LoVo (cell line): ENCODE measurements at places on chromosomes 6 and 20.

GRCh38 chr20:24450624-24451376, 18.6 kb upstream of the SYNDIG1 start:
- DNase-seq = no peak

DNA sequence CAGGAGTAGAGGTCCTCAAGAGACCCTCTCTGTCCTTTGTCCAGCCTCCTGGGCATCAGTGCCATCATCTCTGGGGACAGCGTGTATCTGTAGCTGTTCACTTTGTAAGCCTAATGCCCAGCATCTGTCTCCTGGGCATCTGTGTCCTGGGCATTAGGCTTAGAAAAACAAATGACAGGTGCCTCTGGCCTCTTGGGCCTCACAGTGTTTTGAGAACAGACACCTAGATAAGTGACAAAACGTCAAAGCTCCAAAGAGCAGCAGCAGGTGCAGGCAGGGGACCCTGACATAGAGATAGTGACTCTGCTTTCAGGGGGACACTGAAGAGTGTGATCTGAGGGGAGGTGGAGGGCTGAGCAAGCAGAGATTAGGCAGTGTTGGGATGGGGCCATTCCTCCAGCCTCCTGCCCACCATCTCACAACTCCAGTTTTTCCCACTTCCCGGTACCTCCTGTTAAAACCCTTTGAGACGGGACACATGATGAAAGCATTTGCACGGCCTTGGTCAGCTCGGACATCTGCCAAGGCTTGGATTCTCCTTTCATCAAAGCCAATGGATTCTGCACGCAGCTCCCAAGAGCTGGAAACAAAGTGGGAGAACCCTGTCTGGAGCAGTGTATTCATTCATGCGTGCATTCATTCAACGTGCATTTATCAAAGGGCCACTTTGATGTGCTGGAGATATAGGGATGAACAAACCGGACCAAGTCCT, 55.5 kb upstream of the CD93 start:
- no peak for DNase-seq

DNA sequence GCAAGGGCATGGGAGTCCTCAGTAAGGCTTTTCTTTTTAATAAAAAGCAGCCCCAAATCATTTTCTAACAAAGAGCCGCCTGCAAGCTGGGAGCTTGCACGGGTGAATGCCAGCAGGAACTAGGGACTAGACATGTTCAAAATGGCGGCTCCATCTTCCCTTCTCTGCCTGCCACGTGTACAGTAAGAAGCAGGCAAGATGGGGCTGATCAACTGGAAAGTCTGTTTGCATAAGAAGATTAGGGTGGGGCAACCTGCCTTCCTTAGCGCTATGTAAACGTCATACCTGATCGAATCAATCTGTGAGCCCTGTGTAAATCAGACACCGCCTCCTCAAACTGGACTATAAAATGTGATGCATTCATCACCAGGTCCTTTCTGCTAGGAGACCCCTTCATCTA, 299.4 kb upstream of the SOX4 start:
- DNase-seq = no peak

- no peak for DNase-seq
Measured at GRCh38 chr6:149423964-149424440, 23.9 kb downstream of the SUMO4 start.

DNA sequence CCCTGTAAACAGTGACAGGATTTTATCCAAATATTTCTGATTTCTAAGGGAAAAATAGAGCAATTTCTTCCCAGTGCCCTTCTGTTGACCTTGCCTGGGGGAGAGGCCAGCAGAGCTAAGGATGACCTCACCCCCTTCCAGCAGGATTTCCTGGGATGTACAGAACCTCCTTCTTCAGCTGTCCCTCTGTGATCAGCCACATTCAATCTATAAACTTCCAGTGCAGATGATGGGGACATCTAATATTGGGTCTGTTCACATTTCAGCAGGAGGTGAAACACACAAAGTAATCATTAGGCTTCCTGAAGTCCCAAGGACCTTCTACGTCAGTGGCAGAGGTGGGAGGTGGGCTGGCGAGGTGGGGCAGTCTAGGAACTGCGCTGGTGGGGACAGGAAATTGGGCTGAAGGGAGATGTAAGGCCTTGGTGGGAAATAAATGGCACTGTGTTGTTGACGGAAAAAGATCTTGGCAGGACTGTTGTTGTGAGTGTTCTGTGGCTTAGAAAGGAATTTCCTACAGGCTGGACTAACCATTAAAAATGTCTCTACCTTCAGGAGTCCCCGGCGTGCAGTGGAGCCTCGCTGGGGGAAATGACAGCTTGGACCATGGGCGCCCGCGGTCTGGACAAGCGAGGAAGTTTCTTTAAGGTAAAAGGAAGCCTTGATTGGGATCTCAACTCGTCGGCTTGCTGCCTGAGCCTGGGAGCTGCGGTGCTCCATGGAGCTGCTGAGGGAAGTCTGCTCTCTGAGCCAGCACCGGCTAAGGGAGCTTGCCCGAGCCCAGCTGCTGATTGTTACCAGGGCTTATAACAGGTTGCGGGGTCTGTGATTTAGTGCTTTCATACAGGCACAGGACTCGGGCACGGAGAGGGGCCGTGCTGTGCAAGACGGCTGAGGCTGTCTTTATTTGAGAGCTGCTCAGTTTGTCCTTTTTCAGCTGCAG, 127.9 kb upstream of the NAA20 start:
- DNase-seq = no peak

- no peak for DNase-seq
Measured at GRCh38 chr6:168192195-168192900, 113.3 kb upstream of the FRMD1 start.

- no peak for DNase-seq
Measured at GRCh38 chr20:58584051-58584824, 66.8 kb upstream of the STX16 start.
